NCI-H69 (cell line): ENCODE measurements at places on chromosomes 7 and 10.
A peak's percentile ranks its signal among the peaks of the same experiment; 100 is the strongest.

- DNase-seq = no peak
Measured at GRCh38 chr7:43873300-43873699, 4.0 kb upstream of the MRPS24 start.

DNA sequence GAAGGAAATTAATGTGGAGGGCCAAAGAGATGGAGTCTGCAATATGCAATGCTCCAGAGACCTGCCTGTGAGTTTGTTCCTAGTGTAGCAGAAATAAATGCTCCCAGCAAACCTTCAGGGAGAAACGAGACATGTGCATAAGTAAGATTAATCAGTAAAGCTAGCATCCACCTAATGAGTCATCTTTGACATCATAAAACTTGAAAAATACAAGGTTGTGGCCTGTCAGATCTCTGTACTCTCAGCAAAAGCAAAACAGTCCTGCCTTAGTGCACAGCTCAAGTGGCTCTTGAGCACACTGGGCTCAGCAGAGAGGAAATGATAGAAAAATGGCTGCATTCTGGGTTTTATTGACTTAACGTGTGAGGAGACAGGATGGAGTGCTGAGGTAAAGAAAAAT lies 32.5 kb upstream of the ERCC6 start:
- no peak for DNase-seq

GRCh38 chr10:1449572-1450205 lies 287.6 kb downstream of the ADARB2 start:
- DNase-seq = no peak

DNA sequence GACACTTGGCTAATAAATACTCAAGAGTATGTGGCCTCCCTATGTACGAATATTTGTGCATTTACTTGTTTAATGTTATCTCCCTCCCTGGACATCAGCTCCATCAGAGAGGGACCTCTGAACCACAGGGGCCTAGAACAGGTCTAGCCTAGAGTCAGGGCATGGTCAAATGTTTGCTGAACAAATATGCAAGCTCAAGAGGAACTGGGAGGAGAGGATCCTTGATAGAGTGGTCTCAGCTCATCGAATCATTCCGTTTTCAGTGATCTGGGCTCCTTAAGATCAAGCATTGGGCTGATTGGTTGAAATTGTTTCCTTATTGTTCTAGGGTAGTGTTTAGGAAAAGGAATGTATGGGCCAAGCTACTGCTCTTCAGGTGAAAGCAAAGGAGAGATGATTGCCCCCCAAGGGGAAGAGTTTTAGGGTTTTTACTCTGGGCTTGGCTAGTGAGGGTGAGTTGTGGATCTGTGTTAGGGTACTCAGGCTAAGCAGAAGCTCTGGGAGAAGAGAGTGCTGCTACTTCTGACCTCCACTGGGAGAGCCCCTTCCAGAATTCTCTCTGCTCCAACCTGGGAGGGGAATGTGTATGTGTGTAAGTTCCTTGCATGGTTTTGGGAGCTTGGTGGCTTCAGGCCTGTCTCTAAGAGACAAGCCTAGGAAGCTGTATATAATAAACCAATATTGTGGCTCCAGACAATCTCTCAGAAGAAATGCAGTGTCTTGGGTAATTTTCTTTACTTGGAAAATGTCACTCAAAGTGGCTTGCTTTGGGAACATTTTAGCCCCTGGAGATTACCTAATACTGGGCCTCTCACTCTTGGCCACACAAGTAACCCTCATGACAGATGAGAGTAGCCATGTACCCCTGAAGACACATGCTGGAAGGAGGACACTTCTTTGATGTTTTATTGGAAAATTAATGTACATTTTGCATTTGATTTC lies 110.0 kb downstream of the EMX2 start:
- DNase-seq = no peak

DNA sequence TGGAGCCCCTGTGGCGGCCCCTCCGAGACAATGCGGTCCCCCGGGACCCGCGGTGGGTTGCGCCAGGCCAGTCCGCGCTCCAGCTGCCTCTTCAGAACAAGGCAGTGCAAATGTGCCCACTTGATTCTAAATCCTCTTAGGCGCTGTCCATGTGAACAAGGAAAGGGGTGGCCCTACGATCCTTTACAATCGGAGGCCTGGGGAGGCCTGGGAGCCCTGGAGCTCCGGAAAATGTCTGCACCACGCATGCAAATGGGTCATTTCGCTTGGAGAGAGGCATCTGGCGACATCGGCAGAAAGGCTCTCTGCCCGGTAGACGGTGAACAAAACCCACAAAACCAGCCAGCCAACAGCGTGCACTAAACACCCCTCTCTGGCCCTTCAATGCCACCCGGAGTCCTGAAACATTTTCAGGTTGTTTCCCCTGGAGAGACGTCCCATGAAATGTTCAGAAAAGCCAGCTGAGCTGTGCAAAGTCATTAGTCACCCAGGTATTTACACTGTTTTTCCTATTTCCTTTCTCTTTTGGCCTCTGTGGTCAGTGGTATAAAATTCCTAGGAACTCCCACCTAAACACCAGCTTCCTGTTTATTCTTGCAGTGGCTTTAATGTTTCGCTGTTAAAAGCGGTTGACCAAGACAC lies 102.8 kb upstream of the ZNF438 start:
- peak; percentile 56 for DNase-seq

- DNase-seq = no peak
Measured at GRCh38 chr7:6279937-6280336, 7.5 kb upstream of the CYTH3 start.

- peak; percentile 77 for DNase-seq
Measured at GRCh38 chr7:134966691-134967090, 19.6 kb upstream of the AGBL3 start.

DNA sequence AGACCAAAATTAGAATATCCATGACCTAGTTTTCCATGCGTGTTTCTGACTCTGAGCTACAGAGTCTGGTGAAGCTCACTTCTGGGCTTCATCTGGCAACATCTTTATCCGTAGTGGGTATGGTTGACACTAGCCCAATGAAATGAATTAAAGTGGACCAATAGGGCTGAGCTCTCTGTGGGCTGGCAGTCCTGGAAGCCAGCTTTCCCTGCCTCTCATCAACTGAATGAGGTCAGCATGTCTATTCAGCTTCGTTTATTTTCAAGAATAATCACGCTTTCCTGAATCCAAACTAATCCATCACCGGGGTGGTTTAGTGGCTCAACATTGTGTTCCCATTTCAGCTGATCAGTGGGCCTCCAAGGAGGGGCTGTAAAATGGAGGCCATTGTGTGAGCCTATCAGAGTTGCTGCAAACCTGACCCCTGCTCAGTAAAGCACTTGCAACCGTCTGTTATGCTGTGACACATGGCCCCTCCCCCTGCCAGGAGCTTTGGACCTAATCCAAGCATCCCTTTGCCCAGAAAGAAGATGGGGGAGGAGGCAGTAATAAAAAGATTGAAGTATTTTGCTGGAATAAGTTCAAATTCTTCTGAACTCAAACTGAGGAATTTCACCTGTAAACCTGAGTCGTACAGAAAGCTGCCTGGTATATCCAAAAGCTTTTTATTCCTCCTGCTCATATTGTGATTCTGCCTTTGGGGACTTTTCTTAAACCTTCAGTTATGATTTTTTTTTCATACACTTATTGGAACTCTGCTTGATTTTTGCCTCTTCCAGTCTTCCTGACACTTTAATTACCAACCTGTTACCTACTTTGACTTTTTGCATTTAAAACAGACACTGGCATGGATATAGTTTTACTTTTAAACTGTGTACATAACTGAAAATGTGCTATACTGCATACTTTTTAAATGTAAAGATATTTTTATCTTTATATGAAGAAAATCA lies 35.5 kb downstream of the CAV1 start:
- DNase-seq = peak; percentile 70

GRCh38 chr7:7321681-7322080 lies 139.3 kb downstream of the C1GALT1 start:
- DNase-seq = no peak

GRCh38 chr10:84230359-84230758 lies 5.0 kb upstream of the LRIT2 start:
- no peak for DNase-seq

DNA sequence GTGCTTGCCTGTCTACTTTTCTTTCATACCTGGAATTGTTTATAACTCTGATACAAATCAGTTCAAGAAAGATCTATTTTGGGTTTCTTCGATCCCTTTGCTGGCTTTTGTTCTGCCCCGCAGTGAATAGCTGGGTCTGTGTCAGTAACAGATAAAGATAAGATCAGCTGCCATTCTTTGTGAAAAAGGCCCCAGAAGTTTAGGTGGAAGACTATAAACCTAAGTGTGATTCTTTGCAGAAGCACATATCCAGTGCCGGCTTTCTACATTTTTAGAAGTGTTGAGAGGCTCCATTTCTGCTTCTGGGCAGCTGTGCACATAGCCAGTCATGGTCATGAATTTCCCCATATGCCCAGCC lies 686.4 kb upstream of the C7orf33 start:
- peak; percentile 64 for DNase-seq

DNA sequence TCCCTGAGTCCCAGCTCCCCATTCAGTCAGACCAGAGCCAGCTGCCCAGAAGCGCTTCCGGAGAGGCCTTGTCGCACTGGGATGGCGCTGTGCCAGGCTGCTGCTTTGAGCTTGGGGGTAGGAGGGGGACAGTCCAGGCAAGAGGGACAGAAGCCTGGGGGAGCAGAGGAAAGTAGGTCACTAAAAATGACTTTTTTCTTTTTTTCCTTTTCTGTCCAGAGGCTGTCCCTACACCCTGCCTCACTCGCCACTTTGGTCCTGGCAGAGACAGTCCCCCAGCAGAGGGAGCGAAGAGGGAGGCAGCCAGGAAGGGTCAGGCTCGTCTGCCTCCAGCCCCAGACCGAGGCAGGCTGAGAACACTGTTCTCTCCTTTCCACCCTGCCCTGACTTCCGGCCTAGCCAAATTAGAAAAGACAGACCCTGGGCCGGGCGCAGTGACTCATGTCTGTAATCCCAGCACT lies 15.8 kb upstream of the TRIM8 start:
- DNase-seq = no peak

- DNase-seq = peak; percentile 50
Measured at GRCh38 chr7:142375710-142376313, 118.0 kb upstream of the PRSS58 start.

- DNase-seq = no peak
Measured at GRCh38 chr10:6353526-6353925, 150.8 kb downstream of the PFKFB3 start.

GRCh38 chr10:30011396-30011795 lies 48.0 kb downstream of the JCAD start:
- DNase-seq = no peak

DNA sequence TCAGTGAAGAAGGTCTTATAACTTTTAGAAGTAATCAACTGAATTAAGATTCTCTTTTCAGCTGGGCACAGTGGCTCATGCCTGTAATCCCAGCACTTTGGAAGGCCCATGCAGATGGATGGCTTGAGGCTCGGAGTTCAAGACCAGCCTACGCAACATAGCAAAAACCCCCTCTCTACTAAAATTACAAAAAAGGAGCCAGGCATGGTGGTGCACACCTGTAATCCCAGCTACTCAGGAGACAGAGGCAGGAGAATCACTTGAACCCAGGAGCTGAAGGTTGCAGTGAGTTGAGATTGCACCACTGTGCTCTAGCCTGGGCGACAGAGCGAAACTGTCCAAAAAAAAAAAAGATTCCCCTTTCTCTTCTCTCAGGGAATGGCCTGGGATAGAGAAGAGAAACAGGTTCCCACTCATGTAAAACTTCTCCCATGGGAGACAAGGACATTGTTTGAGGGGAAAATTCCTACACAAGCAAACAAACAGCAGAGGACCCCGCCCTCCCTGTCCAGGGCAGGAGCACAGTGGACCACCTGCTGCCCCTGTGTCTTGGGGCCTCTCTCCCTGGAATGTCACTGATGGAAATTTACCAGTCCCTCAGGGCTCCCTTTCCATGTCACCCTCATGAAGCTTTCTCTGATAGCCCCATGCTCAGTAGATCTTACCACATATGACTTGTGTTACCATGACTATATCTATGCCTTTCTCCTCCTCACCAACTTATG lies 5.6 kb downstream of the IL2RA start:
- DNase-seq = no peak

- no peak for DNase-seq
Measured at GRCh38 chr10:13739183-13739582, 152.4 kb downstream of the PRPF18 start.

DNA sequence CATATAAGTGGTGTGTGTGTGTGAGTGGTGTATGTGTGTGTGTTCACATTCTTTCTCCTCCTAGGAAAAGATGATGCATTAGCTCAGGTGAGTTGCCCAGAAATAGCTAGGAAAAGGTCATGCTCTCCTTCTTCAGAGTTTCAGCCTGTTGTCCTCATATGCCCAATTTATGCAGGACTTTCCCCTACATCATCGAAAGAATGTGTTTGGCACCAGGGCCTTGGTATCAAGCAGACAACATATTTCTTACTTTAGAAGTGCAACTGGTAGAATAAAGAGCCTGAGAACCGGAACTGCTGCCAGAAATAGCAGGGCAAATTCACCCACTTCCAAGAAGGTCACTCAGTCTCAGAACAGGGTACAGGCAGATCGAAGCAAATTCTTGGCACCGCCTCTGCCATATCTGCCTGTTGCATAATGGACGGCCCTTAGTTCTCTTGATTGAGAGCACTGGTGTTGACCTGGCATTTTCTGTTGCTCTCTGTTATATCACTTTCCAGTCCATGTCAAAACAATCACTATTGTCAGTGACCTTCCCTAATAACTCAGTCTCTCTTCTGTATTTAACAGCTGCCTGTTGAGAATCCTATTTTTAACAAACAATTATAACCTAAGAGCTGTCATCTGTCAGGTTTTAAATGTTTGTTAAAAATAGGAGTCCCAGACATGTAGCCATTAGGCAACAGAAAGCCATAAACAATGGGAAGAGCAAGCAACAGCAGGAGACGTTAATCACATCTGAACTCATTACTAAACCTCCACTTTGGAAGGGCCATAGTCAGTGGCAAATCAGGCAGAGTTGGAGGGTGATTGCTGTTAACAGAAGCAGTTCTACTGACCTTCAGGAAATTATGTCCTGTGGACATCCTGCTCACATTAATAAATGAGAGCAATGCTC lies 20.7 kb downstream of the ADRB1 start:
- DNase-seq = peak; percentile 38

DNA sequence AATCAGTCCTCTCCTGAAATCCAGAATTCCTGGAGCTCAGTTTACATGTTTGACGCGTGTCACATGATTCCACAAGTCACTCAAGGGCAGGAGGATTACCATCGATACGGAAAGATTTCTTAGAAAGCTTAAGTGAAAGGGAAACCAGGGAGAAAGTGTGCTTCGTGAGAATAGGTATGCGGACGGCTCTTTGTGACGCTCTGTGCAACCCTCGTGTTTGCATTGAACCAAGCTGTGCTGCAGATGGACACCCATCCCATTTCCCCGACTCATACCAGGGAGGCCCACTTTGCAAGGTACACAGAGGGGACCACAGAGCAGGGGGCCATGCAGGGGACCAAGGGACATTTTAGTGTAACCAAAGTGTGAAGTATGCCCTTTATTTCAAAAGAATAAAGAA lies 43.2 kb downstream of the IKZF1 start:
- DNase-seq = no peak

- DNase-seq = no peak
Measured at GRCh38 chr7:81740403-81740802, 29.4 kb downstream of the HGF start.

- peak; percentile 16 for DNase-seq
Measured at GRCh38 chr10:124249812-124250432, 156.5 kb upstream of the CHST15 start.
